ENCODE measurements at places on chromosomes 4 and X. TPM values are rescaled to one million over a fixed set of nuclear protein-coding genes. Genes with fewer than 3 reads are reported as not detected.

DNA sequence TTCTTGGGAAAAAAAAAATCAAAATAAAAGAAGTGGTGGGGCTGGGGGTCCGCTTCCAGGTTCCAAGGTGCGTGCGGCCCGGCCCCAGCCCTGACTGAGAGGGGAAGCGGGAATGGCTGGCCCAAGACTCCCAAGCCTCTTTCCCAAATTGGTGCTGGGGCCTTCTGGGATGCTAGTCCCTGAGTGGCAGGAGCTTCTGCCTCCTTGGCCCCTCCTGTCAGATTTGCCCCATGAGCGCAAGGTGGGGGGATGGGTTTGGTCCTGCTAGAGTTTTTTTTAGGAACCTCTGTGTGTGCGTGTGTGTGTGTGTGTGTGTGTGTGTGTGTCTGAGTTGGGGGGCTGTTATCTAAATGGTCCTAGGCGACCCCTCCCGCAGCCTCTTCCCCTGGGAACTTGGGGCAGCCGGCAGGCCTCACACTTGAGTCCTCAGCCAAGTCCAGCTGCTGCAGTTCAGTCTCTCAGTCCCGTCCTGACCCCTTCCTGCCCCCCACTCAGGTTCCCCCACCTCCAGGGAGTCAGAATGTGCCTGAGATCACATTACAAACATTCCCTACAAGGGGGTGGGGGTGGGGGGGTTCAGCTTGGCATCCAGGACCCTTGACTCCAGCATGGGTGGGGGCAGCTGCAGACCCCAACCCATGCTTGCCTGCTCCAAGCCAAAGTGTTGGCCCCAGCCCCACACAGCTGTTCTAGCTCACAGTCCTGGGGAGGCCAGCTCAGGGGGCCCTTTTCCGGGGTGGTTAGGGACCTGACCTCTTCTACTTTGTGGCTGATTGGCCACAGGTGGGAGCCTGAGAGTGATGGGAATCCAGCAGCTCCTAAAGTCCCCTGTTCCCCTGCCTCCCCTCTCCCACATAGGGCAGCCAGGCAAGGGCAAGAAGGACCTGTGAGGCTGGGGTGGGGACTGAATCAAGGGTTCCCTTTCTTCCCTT lies 4.0 kb downstream of the EFNB1 start:
- no peaks in the 10 kb centered on the region for H3K4me1 ChIP-seq
- no peak overlapping the region for H3K27ac ChIP-seq
- no peaks in the 10 kb centered on the region for H3K27me3 ChIP-seq
- no peak overlapping the region for H3K4me3 ChIP-seq
- H3K36me3 ChIP-seq = no peaks in the 10 kb centered on the region
- DNase-seq = no peak

DNA sequence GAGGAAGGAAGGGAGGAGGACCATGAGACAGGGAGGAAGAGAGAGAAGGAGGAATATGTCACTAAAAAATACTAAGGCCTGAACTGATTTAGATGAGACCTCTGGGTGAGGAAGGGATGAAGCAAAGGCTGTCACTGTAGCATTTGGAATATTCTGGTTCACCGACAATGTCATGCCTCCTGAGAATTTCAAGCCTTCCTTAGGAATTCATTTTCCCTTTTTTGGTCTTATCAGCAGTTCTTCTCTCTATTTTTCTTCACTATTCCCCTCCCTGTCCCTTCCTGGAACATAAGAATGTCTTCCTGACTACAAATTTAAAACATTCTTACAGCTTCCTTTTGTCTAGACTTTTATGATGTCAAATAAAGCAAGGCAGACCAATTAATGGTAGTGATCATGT lies 527.8 kb downstream of the INPP4B start:
- H3K4me1 ChIP-seq = no peaks in the 10 kb centered on the region
- H3K36me3 ChIP-seq = no peaks in the 10 kb centered on the region
- DNase-seq = no peak
- H3K4me3 ChIP-seq = no peak overlapping the region

Gene GUCY1A1
- total RNA-seq = not detected

Gene ZAR1
- 0.47 TPM for total RNA-seq

Gene DGAT2L6
- total RNA-seq = not detected

- no peak overlapping the region for H3K27ac ChIP-seq
- no peak for DNase-seq
- no peaks in the 10 kb centered on the region for H3K36me3 ChIP-seq
- H3K4me1 ChIP-seq = no peaks in the 10 kb centered on the region
- H3K27me3 ChIP-seq = no peaks in the 10 kb centered on the region
These were observed 536 bp downstream of the UGT2B7 start for GRCh38 chr4:69096810-69097209.

GRCh38 chr4:70703619-70704214 lies 15.4 kb downstream of the UTP3 start:
- H3K36me3 ChIP-seq = no peaks in the 10 kb centered on the region
- peak overlapping the region; percentile 95 for H3K27ac ChIP-seq
- H3K4me1 ChIP-seq = peaks cover 19% of the 10 kb centered on the region
- DNase-seq = no peak

- no peak overlapping the region for H3K27ac ChIP-seq
- no peak overlapping the region for H3K4me3 ChIP-seq
- no peaks in the 10 kb centered on the region for H3K36me3 ChIP-seq
- H3K4me1 ChIP-seq = no peaks in the 10 kb centered on the region
- DNase-seq = no peak
These were observed 35.5 kb upstream of the PLS3 start for GRCh38 chrX:115525486-115525885.

DNA sequence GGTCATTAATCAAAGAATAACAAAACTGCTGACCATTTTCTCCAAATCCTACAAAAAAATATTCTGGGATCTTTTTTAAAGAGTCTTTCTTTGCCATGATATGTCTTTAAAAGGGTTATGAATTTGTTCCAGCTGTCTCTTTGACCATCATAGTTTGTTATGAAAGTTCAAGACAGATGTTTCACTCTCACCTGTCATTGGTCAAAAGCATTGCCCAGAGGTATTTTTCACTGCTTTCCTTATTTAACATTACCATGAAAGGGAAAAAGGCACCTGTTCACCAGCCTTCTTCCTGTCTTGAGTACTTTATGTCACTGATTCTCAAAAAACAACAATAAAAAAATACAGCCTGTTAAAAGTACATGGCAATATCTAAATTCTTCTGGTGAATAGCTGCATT lies 643.8 kb downstream of the FAT4 start:
- H3K36me3 ChIP-seq = no peaks in the 10 kb centered on the region
- H3K27me3 ChIP-seq = no peaks in the 10 kb centered on the region
- no peaks in the 10 kb centered on the region for H3K4me1 ChIP-seq
- no peak overlapping the region for H3K4me3 ChIP-seq

DNA sequence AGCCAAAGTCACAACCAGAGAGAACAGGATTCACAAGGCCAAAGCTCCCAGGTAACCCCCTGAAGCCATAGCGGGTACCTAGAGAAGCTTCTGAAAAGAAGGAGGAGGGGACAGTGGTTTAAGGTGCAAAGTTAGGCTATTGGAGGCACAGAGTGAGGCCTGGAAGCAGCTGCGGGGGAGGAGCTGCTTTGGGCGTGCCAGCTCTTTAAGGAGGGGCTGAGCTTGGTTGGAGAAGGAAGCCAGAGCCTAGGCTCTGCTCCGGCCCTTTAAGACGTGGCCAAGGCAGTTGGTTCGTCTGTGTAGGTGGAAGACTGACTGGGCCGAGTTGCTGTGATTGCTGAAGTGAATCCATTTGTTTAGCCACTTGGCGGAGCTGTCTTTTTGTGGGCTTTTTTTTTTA lies 1.5 kb downstream of the KLF8 start:
- no peaks in the 10 kb centered on the region for H3K36me3 ChIP-seq
- H3K27me3 ChIP-seq = no peaks in the 10 kb centered on the region
- H3K4me3 ChIP-seq = no peak overlapping the region
- peak; percentile 29 for DNase-seq
- peaks cover 18% of the 10 kb centered on the region for H3K4me1 ChIP-seq

DNA sequence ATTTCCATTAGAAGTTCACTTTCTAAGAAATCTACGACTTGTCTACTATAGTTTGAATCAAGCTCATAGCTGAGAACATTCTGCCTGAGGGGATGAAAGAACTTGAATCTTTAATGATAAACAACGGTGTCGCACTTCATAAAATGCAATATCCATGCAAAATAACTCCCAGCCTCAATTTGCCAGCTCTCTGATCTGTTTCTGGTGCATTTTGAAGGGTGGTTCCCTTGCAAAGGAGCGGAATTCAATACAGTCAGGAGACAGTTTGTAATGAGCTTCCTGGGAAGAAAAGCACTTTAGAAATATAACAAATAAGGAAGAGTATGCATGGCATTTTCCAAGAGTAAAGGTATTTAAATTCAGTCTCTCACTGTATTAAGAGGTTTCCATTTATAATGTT lies 80.0 kb downstream of the PCYT1B start:
- H3K4me3 ChIP-seq = no peak overlapping the region
- DNase-seq = no peak
- no peaks in the 10 kb centered on the region for H3K4me1 ChIP-seq
- no peak overlapping the region for H3K27ac ChIP-seq
- no peaks in the 10 kb centered on the region for H3K27me3 ChIP-seq

Gene CASK
- total RNA-seq = 39.0 TPM

GRCh38 chr4:54526560-54526959 lies 131.2 kb upstream of the KIT start:
- peaks cover 6% of the 10 kb centered on the region for H3K4me1 ChIP-seq
- no peak for DNase-seq
- no peaks in the 10 kb centered on the region for H3K36me3 ChIP-seq
- no peak overlapping the region for H3K4me3 ChIP-seq
- 0 out of 2 replicates have a peak, but pooled peaks cover 4% of the 10 kb centered on the region for H3K27me3 ChIP-seq
- no peak overlapping the region for H3K27ac ChIP-seq

GRCh38 chr4:23083391-23083790 lies 390.7 kb downstream of the GBA3 start:
- no peak for DNase-seq
- H3K36me3 ChIP-seq = no peaks in the 10 kb centered on the region
- H3K27me3 ChIP-seq = no peaks in the 10 kb centered on the region
- no peak overlapping the region for H3K4me3 ChIP-seq

Gene VEGFD
- 0.37 TPM for total RNA-seq

Gene PLAC1
- total RNA-seq = 0.34 TPM

DNA sequence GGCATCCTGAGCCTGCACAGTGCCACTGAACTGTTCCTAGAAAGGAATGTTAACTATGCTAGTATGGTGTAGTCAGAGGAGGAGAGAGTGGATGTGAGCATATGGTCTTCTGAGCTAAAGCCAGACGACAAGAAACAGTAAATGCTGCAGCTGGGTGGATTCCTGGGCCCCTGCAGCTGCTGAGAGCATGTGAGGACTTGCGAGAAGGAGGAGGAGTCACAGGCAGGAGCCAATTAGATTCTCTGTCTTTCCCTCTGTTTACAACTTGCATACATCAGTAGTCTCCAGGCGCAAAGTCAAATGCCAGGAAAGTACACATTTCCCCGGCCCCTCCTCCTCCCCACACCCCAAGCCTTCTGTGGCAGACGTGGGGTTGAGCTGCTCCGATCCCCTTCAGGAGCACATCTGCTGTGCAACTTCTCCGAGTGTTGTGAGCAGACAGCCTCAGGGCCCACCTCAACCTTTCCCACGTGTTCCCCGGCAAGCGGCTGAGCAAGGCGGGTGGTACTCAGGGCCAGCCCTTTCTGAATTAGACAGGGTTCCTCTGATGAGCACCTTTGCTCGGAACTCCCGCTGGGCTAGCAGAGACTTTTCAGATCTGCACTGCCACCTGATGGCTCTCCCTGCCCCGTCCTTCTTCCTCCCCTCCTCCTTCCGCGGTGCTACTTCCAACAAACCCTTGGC lies 108.7 kb upstream of the ATP6AP2 start:
- no peak for DNase-seq
- H3K4me1 ChIP-seq = peaks cover 9% of the 10 kb centered on the region
- no peaks in the 10 kb centered on the region for H3K36me3 ChIP-seq
- no peak overlapping the region for H3K27ac ChIP-seq

Gene TEX13D
- 0.15 TPM for total RNA-seq

Gene SCML2
- total RNA-seq = 5.2 TPM

Gene VEGFC
- not detected for total RNA-seq

Gene PDZD4
- 0.30 TPM for total RNA-seq

- no peak overlapping the region for H3K4me3 ChIP-seq
- no peaks in the 10 kb centered on the region for H3K36me3 ChIP-seq
- no peaks in the 10 kb centered on the region for H3K4me1 ChIP-seq
- no peaks in the 10 kb centered on the region for H3K27me3 ChIP-seq
- no peak overlapping the region for H3K27ac ChIP-seq
These were observed 9.5 kb upstream of the CASK start for GRCh38 chrX:41932885-41933284.

DNA sequence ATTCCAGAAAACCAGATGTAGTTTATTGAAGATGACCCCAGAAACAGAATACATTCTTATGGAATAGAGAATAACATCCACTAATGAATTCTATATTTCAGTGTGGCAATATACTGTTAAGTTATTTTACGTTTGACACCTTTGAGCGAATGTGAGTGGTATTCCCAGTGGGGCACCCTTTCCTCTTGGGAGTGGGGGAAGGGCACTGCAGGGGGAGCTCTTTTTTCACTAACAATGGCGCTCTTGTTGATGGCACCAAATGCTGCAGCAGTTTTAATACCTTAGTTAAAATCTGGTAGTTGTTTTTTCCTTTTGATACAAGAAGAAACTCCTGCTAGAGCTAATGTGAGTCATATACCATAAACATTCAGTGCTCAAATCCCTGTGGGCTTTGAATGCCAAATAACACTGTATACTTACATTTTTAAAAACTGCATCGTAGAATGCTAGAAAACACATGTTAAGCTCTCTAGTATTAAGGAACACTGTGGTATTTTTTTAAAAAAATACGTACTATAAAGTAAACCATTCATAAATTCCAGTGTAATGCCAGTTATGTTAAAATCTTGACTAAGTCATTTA lies 178.5 kb downstream of the DCHS2 start:
- H3K4me1 ChIP-seq = no peaks in the 10 kb centered on the region
- no peaks in the 10 kb centered on the region for H3K27me3 ChIP-seq
- H3K4me3 ChIP-seq = no peak overlapping the region
- DNase-seq = no peak
- H3K27ac ChIP-seq = no peak overlapping the region
- no peaks in the 10 kb centered on the region for H3K36me3 ChIP-seq

Gene NAP1L2
- total RNA-seq = not detected

DNA sequence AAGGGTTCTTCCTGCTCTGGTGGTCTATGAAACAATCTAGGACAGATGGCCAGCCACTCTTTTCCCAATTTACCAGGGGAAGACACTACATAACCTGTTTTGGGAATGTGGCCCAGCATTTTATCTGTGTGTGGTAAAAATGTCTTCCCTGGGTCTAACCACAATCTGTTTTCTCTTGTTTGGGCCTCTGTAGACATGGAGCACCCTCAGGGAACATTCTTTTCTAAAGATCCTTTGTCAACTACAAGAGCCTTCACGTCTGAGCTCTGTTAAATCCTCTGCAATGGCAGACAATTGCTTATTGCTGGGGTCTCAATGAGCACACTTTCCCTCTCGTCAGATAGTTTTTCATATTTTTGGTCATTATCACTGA lies 35.5 kb downstream of the PLAC1 start:
- peaks cover 9% of the 10 kb centered on the region for H3K4me1 ChIP-seq
- no peaks in the 10 kb centered on the region for H3K27me3 ChIP-seq
- DNase-seq = no peak
- no peaks in the 10 kb centered on the region for H3K36me3 ChIP-seq
- H3K4me3 ChIP-seq = no peak overlapping the region
- no peak overlapping the region for H3K27ac ChIP-seq

Data from HCT116 (cell line).